ENCODE measurements at places on chromosomes 7 and 10.

- DNase-seq = no peak
Observed at GRCh38 chr7:111829221-111829620, 266.9 kb upstream of the IMMP2L start.

- no peak for DNase-seq
Observed at GRCh38 chr7:155425887-155426286, 32.0 kb upstream of the EN2 start.

GRCh38 chr10:570628-571163, 118.8 kb downstream of the DIP2C start:
- no peak for DNase-seq

- DNase-seq = no peak
Observed at GRCh38 chr10:5565671-5566581, 41.2 kb downstream of the CALML3 start.
